ENCODE measurements at places on chromosomes 5 and 9.

- DNase-seq: no peak
Observed at GRCh38 chr5:88089719-88090390, 178.8 kb downstream of the TMEM161B start.

- DNase-seq: no peak
Observed at GRCh38 chr5:146878476-146879172, at the start of gene PPP2R2B. Gene PPP2R2B, minus strand, starts transcription at chr5:146878757.

DNA sequence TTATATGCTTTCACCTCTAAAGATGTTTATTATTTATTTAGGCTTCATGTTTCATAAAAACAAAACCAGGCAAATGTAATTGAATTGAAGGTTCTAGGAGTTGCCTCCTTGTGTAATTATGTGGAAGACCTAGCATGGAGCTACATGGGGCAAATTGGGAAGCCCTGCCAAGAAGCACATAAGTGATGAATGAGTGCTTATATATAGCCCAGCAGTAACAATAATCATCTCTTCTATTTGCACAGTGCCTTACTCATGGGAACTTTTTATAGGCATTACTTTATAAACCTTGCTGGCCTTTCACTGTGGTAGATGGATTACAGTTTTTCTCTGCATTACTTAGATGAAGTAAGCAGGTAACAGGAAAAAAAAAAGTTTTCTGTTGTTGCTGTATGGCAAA lies 40.0 kb upstream of the GRAMD2B start:
- DNase-seq: no peak

DNA sequence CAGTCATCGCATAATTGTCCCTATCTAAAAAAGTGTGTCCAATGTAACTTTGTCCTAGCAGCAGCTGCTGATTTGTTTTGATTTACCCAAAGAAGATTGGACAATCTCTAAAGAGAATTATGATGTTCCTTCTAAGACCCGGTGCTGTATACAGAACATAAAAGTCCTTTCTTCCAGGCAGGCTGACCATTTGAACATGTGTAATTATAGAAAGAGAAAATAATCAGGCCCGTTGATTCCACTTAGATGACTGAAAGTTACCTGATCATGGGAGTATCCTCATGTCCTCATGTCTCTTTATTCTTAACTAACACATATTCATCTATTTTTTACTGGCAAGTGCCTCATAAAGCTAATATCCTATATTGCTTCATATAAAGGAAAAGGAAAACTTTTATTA lies 164.1 kb upstream of the MRPS30 start:
- no peak for DNase-seq

- no peak for DNase-seq
Observed at GRCh38 chr5:88872971-88873370, 10.0 kb downstream of the MEF2C start.

DNA sequence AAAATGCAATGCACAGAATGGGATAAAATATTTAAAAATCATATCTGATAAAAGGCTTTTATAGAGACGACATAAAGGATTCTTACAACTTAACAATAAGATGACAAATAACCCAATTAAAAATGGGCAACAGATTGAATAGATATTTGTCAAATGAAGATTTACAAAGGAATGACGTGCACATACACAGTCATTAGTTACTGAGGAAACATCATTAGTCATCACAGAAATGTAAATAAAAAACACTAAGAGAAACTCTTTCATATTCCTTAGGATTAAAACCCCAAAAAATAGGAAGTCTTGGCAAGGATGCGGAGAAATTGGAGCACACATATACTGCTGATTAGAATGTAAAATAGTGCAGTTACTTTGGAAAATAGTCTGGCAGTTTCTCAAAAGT lies 1886.0 kb upstream of the CDH6 start:
- no peak for DNase-seq

DNA sequence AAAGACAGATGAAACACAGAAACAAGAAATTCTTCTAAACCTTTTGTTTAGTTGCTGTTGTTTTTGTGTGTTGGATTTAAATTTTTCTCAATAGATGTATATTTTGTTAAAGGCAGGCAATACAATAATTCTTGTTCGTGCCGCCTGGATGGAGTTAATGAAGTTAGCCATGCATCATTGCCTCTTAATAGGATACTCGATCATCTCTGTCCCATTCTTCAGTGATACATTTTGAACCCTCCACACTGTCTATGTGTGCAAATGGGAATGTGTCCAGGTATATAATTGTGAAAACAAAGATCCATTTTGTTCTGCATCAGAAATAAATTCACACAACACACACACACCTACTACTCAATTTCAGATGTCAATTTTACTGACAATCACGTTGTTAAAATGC lies 186.6 kb upstream of the ADAMTS16 start:
- no peak for DNase-seq

GRCh38 chr5:87722286-87722685 lies 309.6 kb upstream of the CCNH start:
- DNase-seq: no peak

DNA sequence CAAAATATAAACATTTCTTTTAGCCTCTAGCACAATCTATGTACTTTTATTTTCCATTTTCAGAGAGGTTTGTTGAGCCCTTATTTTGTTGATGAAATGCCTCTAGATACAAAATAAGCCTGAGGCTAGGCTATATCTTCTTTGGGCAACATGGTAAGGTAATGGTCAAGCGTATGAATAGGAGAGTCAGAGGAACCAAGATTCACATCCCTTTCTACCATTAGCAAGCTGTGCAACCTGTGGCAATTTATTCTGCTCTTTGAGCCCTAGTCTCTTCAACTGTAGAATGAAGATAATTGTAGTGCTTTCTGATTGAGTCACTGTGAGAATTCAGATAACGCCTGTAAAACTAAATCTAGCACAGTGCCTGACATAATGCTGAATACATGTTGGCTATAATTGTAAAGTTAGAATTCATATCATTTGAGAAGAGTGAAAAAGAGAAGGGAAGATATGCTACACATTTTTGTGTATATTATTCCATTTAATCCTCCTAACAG lies 412.5 kb downstream of the CCDC171 start:
- no peak for DNase-seq

DNA sequence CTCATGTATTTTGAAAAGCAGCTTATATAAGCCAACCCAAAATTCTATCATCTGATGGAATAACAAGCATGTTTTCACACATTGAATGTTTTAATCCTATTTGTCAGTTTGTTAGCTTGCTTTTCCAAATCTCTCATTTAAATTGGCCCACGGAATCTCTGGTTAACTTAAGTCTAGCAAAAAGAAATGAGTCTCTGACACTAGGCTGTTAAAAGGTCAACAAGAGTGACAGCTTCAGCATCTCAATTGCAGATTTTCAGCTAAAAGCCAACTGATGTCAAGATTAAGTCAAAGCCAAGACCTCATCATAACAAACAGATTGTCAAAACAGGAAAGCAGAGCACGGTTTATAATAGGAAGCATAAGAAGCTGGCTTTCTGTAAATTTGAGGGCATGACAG lies 49.4 kb upstream of the CDH9 start:
- DNase-seq: no peak

GRCh38 chr9:136881691-136882108 lies 4.6 kb upstream of the TRAF2 start:
- DNase-seq: no peak

GRCh38 chr9:131434673-131435072 lies 40.8 kb downstream of the PRRC2B start:
- DNase-seq: no peak

DNA sequence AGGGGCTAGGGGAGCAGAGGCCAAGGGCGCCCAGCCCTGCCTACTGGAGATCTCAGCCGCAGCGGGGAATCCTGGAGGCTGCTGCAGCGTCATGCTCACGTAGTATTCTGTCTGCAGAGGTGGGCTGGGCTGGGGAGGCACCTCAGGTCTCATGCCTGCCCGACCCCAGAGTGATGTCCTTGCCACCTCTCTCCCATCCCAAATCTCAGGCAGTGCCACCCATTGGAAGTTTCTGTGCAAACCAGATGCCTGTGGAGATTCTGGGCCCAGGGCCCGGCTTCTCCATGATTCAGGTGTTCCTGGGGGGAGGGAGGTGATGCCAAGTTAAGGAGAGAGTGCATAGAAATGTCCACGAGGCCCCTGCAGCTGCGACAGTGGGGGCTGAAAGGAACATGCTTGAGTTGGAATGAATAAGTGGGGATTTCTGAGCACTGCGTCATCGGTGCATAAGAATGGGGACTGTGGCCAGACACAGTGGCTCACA lies 72.0 kb downstream of the ANKRD33B start:
- no peak for DNase-seq

- DNase-seq: no peak
Observed at GRCh38 chr5:88691945-88692868, 190.8 kb downstream of the MEF2C start.

DNA sequence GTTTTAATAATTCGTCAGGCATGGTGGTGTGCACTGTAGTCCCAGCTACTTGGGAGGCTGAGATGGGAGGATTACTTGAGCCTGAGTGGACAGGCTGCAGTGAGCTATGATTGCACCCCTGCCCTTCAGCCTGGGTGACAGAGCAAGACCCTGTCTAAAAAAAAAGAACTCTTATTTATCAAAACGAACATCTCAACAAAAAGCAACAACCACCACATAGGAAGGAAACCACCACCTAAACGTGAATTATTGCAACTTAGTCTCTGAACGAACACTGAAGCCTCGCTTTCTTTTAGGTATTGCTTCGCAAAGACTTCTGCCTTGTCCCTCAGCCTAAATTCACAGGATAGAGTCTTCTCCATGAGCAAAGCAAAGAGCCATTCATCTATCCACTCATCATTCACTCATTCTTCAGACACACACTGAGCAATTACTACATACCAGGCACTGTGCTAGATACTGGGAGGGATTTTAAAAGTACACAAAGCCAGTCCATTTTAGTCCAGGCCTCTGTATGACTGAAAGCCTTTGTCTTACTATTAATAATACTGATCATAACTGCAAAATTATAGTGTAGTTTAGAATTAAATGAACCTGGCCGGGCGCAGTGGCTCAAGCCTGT lies 57.4 kb downstream of the THBS4 start:
- no peak for DNase-seq

GRCh38 chr9:34665381-34666250 lies 3.2 kb upstream of the CCL27 start:
- DNase-seq: peak; percentile 95

DNA sequence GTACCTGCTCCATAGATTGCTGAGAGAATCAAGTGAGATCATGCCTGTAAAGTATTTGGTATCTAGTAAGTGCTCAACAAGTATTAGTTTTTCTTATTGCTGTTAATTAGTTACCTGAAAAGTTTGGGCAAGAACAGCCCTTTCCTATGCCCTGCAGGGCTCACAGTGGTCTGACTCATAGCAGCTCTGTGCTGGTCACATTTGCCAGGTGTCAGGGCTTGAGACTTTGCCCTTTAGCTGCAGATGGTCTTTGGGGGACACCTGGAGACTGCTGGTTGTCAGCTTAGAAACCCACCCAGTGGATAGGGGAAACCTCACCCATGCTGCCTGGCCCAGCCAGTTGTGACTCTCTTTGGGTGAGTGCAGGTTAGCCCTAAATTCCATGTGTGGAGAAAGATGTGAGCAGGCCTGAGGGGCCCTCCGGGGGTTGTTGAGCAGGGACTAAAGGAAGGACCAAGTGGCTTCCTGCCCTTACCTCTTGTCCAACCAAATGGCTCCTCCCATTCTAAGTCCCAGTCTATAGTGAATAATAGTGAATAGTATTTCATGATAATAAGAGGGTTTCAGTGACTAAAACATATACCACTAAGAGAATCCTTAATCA lies 9.0 kb downstream of the COL27A1 start:
- DNase-seq: no peak

- no peak for DNase-seq
Observed at GRCh38 chr5:95720094-95720786, 10.9 kb upstream of the RHOBTB3 start.

GRCh38 chr5:8870959-8871355 lies 674.9 kb downstream of the SEMA5A start:
- DNase-seq: no peak

- DNase-seq: no peak
Observed at GRCh38 chr5:126883564-126884245, 106.8 kb downstream of the LMNB1 start.

DNA sequence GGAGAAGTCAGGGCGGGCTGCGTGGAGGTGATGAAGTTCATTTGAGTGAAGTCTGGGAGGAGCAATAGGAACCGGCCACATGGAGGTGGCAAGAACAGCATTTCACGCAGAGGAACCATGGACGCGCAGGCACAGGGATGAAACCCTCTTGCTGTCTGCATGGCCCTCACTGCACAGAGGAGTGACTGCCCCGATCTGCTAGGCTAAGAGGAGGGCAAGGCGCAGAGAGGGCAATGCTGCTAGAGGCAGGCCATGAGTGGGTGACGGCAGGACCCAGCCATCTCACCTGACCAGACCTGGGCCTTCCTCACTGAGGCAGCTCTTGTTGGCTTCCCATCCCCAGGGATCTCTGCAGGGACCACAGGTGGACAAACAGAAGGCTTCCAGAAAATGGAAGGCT lies 90.3 kb downstream of the BARX1 start:
- DNase-seq: no peak

GRCh38 chr5:35789732-35790456 lies 66.8 kb upstream of the IL7R start:
- no peak for DNase-seq

GRCh38 chr9:80387828-80388227 lies 816.1 kb downstream of the TLE4 start:
- DNase-seq: no peak

- DNase-seq: no peak
Observed at GRCh38 chr9:105881021-105881420, 186.7 kb downstream of the TMEM38B start.

DNA sequence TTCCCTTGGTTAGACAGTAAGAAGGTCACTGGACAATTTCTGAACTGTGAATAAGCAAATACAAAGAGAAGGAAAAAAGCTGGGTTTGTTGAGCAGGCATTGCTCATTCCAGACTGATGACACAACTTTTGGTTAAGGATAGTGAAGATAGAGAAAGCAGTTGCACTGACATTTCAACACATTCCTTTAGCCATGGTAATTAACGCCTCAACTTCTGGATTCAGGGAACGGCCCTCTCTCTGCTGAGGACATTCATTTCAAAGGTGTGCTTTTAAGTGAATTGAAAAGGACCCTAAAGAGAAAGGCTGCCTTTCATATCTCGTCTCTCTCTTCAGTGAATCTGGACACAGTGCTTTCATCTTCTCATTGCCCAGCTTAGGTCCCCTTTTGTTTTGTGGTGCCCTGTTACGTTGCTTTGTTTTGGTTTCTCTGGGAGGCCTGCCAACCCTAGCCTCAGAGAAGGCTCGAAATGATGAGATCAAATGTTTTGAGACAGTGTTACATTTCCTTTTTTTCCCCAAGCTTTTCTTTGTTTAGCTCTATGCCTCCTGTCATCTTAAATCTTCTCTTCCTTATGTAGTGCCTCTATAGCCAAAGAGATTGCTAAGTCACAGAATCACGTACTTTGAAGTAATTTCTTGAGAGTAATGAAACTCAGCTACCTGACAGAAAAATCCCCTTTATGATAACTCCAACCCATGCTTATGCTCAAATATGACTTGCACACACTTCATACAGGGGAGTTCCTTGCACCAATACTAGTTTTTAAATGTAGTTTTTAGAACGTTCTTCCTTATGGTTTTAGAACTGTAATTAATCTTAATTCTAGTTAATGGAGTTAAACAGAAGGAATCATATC lies 94.4 kb upstream of the IFNE start:
- DNase-seq: no peak
